ENCODE measurements at places on chromosomes 1 and 21. TPM values are rescaled to one million over a fixed set of nuclear protein-coding genes. Genes with fewer than 3 reads are reported as not detected.

CLK2 gene
- 29.7 TPM for total RNA-seq

CHODL gene
- 0.24 TPM for total RNA-seq

LDLRAD1 gene
- 0.27 TPM for total RNA-seq

OR10Z1 gene
- not detected for total RNA-seq

SH2D2A gene
- total RNA-seq: not detected

NUF2 gene
- total RNA-seq: not detected

SPRR4 gene
- not detected for total RNA-seq

HSD3B1 gene
- not detected for total RNA-seq

TAF5L gene
- total RNA-seq: 0.88 TPM

RO60 gene
- 85.6 TPM for total RNA-seq

SHC1 gene
- total RNA-seq: 93.5 TPM

OR10K1 gene
- total RNA-seq: not detected

SMPDL3B gene
- total RNA-seq: not detected

TIE1 gene
- 47.4 TPM for total RNA-seq

CD160 gene
- not detected for total RNA-seq

HFM1 gene
- 8.2 TPM for total RNA-seq

CD34 gene
- total RNA-seq: 39.2 TPM

ABCG1 gene
- 11.8 TPM for total RNA-seq

MSH4 gene
- 0.29 TPM for total RNA-seq

PHTF1 gene
- 7.6 TPM for total RNA-seq

MYOG gene
- not detected for total RNA-seq

GNPAT gene
- 23.8 TPM for total RNA-seq

DDX20 gene
- 38.2 TPM for total RNA-seq

VSIG8 gene
- 0.37 TPM for total RNA-seq

GPR3 gene
- total RNA-seq: 1.9 TPM

Data from uterus (tissue), 4 donors.